ENCODE measurements at places on chromosomes 4 and X.

DNA sequence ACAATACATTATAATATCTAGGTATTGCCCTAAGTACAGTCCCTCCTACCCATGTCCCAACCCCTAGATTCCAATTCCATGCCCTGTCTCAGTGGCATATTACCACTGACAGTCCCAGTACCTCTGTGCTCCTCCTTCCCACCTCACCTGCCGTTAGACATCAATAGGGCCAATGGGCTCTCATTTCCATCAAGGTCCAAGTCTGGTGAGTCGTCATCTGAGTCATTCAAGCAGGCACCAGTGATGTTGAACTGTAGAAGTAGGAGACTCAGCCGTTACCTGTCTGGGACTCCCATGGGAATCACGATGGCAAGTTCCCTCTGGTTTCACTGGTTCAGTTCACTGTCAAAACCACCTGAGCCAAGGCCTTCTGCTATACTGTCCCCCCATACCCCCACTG, 51.7 kb downstream of the PHF8 start:
- no peak for DNase-seq

DNA sequence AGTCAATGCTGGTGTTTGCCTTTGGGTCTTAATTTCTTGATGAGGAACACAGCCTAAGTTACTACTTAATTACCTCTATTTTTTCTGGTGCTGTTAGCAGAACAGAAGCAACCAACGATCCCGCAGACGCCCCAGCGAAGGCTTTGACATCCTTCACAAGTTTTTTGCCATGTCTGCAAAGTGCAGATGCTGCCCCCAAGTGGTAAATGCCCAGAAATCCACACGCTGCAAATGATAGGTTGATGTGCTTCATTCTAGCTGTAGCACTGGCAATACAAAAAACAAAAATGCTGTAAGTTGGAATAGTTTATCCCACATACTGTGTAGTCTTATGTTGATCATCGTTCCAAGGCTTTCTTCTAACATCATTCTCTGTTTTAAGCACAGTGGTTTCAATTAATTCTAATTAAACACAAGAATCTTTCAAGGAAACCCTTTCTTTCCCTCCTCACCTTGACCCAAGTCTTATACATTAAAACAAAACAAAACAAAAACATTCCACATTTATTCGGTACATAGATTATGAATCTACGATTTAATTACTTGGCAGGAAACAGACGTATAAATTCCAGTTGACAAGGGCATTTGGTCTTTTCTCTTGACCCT, 1.2 kb downstream of the PNPLA4 start:
- peak; percentile 33 for DNase-seq

DNA sequence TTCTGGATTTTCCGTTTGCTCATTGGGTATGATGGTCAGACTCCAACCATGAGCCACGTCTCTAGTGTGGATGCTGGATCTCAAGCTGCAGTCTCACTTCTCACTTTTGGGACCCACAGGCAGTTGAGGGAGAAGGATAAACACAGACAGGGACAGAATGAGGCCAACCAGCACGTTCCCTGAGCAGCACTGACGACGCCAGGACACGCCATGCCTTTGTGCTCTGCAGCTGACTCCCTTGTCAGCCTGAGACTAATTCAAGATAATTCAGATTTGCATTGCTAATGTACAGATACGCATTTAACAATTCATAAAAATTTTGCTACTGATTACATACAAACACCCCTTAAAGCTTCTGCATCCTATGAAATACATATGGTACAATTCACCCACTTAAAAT, 106.5 kb downstream of the FAM193A start:
- DNase-seq: no peak

GRCh38 chr4:142858446-142858845, 12.3 kb upstream of the INPP4B start:
- DNase-seq: no peak

- no peak for DNase-seq
Observed at GRCh38 chr4:55013431-55013955, 111.9 kb downstream of the KDR start.

DNA sequence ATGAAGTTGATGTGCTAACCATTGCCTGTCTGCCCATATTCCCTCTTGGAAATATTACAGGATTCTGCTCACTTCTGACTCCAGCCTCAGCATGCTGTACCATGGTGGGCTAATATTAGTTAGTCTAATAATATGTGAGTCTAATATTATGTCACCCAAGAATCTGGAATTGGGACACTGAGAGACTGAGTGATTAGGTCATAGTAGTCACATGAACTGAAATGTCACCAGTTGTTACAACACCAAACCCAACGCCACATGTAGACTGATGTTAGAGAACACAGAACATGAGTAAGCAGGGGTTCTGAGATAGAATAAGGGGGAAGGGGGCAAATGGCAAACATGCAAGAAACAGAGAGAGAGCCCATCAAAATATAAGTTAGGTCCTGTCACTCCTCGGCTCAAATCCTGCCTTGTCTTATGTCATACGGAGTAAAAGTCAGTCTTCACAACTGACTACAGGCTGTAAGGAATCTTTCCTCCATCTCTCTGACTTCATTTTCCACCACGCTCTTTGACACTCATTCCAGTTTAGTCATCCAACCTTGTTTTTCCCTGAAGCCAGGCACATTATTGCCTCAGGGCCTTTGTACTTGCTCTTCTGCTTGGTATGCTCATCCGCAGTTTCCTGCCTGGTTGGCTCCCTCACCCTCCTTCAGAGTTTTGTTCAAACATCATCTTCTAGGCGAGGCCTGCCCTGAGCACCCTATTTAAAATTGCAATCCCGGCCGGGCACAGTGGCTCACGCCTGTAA, 9.6 kb upstream of the SLAIN2 start:
- DNase-seq: no peak

DNA sequence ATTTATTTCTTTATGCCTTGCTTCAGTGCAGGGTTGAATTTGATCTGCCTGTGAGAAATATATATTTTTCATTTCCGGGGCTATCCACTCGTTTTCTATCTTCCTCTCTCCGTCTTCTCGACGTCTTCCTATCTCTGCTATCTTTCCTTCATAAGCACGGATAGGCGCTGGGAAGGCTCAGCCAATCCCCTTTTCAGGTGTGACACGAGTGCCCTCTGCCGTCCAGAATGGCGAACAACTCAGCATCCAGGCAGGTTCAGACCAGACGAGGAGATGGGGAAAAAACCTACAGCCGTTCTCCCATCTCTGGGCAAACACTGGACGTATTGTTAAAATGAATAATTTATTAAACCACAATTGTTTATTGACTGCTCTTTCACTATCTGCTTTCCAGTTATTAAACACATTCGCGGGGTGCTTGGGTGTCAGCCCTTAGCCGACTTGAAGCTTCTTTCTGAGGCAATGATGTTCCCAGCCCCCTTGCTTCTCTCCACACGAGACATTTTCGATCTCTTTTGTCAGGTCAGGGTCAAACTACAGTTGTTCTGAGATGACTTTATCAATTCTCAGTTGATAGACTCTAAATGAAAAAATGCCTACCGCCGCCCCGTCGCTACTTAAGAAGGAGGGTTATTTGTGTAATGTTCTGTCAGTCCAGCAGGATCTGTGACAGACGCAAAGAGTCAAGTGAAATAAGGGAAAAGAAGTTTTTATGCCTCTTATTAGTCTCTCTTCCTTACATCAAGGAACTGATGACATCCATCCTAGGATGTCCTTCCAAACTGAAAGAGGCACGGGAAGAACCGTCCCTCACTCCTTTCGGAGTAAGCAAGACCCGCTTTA, 96.3 kb upstream of the NOCT start:
- no peak for DNase-seq

DNA sequence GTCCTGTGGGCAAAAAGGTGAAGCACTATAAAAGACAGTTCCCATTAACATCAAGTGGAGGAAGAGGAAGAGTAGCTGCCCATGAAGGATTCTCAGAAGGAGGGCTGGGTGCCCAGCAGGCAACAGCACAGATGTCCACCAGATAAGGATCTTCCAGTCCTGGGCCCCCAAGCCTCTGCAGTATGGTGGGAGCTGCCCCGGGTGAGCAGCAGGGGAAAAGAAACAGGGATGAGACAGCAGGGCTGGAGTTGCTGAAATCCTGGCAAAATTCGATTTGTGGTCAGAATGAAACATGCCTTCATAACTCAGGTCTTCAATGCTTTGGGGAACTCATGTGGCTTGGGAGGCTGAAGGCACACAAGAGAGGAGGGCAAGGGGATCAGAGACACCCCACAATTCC, 94.6 kb downstream of the RASL11B start:
- DNase-seq: no peak

DNA sequence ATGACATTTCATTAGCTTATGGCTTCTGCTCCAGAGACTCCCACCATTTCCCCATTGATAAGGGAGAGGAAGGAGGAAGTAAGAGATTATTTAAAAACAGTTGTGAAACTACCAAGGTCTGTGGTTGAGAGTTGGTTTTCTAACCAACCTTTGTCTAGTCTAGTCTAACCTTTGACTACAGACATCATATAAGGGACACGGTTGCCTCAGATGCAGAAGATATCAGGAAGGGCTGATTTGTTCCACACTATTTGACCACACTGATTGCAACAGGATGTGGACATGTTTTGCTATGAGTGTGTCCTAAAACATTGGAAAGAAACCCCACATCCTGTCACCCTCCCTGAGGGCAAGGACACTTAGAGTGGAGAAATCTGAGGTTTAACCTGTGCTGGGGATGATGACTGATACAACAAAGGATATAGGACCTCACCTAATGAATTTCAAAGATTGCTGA, 53.0 kb downstream of the COQ2 start:
- DNase-seq: no peak

DNA sequence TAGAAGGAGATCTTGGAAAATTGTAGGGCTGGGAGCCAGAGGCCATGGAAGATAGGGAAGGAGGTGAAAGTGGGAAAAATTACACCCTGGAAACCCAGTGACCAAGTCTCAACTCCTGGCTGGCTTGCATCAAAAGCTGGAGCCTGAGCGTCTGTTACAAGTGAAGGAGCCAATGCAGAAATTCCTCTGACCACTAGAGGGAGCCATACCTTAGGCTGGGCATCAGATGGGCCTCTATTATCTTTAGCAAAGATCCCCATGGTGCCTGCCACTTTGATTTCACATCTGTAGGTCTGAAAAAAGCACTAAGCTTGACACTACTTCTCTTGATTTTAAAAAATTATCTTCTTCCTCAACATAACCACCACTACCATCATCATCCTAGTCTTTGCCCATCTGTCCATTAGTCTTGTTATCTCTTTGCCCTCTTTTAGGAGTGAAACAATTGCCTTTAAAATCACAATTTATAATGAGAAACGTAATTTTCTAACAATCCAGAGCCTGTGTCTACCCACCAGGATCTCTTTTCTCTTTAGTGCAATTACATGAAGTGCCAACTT, 62.9 kb downstream of the ANAPC4 start:
- no peak for DNase-seq
